ENCODE measurements at places on chromosomes 3 and 15.

- DNase-seq, result no peak
These were observed 264.9 kb downstream of the GBE1 start for GRCh38 chr3:81496407-81497104.

DNA sequence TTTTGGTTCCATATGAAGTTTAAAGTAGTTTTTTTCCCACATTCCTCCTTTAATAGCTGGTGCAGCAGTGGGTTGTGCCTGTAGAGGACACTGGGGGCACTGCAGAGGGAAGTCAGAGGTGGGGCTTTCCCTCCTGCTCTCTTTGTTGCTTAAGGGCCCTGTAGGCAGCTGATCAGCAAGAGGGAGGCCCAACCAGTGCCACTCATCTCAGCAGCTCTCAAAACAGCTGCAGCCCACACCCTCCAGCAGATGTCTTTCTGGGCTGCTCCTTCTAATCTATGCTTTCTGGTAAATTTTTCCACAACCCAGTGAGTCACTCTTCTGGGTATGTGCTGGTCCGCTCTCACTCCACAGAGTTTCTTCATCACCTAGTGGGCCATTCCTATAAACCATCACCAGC is 263.8 kb downstream of the FEZF2 start:
- DNase-seq, result no peak

- DNase-seq, result no peak
These were observed 567.7 kb downstream of the NAALADL2 start for GRCh38 chr3:175426805-175427204.

DNA sequence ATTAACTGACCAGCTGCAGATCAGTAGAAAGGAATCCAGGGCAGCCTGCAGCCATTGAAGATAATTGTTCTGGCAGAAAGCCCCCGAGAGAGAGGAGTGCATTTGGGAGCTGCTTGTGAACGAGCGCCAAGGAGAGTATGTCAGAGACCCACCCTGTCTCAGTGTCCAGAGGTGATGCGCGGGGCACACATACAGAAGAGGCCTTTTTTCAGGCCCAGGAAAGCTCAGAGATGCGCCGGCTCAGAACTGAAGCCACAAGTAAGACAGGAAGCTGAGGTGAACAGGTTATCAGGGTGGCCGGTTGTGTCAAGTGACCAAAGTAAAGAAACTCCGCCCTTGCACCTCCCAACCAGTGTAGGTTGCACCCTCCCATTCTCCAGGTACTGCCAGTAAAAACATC is 59.8 kb upstream of the HEG1 start:
- DNase-seq, result no peak

DNA sequence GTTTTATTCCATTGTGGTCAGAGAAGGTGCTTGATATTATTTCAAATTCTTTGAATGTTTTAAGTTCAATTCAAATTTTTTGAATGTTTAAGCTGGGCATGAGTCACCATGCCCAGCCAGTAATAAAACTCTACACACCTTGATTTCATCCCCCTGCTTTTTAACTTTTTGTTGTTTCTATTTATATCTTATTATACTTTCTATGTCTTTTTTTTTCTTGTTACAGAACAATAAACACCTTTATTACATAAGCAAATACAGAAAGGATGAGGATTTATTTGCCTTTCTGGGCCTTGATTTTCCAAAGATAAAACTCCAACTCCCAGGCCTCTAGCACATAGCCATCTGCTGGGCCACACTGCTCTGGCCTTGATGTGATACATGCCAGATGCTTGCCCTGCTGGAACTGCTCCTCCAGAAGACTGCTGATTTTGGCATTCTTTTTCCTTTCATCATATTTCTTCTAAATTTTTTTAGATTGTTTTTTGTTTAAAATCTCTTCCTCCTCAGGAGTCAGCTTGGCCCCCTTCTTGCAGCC is 14.0 kb downstream of the DNAH12 start:
- no peak for DNase-seq

DNA sequence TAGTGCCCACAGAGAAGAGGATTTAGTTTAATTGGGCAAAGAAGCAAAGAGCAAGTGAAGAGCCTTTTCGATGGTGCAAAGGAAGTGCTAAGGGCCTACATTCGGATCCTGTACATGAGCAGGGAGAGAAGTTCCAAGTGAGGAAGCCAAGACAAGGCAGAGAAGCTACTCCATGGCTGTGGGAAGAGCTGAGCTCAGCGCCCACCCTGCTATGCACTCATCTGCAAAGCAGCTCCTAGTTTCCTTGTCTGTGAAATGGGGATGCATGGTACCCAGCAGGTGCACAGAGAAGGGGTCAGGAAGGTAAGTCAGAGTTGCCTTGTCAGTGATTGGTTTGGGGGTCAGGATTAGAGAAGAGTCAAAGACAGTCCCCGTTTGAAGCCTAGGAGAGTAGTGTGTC is 126.5 kb downstream of the PDE8A start:
- DNase-seq, result no peak

- no peak for DNase-seq
These were observed 216.7 kb upstream of the CFAP20DC start for GRCh38 chr3:59266551-59266950.

DNA sequence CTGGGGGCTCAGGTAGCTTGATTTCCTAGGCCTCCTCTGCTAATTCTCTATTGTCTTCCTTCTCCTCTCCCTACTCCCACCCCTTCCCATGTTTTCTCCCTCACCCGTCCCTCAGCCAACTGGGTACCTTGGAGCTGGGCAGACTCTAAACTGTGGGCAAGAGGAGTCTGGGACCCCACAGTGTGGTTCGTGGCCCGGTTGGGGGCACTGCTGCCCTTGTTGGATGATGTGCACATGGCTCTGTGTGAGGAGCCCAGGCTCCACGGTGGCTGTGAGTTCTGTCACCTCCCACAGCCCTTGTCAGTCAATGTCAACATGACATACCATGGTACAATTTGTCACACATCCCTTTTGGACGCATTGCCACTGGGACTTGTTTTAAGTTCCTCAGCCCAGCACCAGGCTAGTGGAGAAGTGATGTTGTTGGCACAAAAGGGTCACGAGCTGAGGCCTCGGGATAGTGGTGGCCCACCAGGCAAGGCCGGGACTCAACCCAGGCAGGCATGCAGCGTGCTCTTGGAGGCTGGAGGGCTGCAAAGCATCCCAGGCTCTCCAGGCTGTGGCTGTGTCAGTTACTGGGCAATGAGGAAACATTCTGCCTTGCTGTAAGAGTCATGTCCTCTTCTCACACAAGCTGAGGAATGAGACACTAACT is 142.3 kb downstream of the TLE3 start:
- DNase-seq, result no peak

- no peak for DNase-seq
These were observed 2.9 kb downstream of the IFT122 start for GRCh38 chr3:129442947-129443346.

GRCh38 chr3:52313774-52314188 is 2.3 kb upstream of the DNAH1 start:
- DNase-seq, result no peak

DNA sequence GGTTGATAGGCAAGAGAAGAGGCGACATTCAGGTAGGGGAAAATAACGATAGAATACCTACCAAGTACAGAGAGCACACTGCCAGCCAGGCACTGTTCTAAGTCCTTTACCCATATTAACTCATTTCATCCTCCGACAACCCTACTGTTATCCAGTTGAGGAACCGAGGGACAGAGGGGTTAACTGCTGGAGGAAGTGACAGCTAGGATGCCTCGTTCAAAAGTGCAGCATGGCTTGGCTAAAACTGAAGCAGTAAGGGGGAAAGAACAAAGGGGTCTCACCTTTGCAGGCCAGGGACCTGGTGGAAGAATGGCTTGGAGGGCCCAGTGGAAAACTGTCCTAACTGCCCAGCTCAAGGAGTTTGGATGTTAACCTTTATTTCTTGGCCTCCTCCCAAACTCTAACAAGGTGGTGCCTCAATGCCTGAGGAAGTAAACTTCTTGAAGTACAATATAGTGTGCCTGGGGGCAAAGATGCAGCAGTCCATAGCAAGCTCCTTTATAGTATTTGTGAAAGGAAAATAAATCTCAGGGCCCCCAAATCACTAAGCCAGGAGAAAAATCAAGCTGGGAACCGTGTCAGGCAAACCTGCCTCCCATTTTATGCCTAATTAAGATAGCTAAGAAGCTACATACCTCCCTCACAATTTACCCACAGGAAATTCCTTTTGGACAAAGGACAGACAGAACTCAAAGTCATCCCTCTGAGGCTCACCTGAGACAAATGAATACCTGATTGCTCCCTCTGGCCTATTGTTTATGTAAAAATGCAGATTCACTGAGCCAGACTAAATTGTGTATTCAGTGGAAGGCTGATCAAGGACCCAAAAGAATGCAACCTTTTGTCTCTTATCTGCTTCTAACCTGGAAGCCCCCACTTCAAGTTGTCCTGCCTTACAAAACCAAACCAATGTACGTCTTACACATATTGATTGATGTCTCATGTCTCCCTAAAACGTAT is 1.6 kb upstream of the ITGB5 start:
- no peak for DNase-seq

DNA sequence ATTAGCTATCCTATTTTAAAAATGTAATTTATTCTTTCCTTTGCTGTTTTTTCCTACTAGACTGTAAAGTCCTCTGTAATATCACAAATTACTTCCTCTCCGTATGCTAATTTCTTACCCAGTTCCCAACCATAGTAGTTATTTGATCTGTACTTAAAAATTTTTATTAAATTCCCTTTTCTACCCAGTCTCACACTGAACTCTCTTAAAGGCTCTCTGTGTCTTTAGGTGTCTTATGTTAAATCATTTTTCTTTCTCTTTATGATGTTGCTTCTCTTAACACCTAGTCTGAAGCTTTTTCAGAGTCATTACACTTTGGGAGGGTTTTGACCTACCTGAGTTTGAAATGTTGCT is 378.6 kb downstream of the NSUN3 start:
- DNase-seq, result no peak

GRCh38 chr3:181698263-181698954 is 13.3 kb upstream of the SOX2 start:
- DNase-seq, result no peak

DNA sequence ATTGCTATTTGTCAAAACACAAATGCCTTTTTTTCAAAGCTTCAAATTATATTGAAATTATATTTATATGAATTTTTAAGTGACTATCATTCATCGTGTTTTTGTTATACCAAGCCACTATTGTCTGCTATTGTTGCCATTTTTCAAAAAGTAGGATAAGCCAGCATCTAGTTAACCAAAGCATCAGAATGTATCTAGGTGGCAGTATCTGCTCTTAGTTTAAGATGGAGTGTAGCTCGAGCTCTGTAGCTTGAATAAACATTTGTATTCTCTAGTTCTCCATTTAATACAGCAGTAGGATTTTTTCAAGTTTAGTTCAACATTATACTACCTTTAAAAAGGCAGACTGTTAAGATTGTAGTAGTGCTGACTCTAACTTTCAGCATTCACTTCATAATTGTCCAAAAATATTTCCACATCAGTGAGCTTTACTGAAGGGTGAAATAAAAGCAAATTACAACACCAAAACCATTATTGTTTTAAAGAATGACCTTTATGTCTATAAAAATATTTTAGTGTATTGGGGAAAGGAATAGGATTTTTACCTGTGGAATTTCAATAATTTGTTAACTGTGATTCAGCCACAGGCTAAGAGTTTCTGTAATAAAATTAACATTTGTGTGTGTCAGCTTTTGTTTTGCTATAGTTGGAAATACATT is 19.6 kb upstream of the C15orf61 start:
- DNase-seq, result no peak
